ENCODE measurements at places on chromosomes 4 and X.

DNA sequence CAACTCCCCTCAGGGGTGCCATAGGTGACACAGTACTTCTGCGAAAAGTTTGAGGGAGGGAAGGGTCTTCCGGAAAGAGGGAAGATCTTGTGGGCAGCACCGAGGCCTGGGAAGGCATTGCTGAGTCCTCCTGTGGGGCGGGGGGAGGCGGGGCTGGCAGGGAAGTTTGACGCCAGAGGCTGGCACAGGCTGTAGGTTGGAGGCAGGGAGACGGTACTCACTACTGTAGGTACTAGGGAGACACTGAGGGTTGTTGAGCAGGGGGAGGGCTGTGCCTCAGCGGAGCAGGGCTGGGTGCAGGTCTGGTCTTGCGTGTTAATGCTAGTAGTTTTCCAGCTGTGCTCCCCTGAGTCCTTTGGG lies 23.3 kb upstream of the PSAPL1 start:
- no peak for DNase-seq

- DNase-seq, result no peak
These were observed 84.2 kb downstream of the NPNT start for GRCh38 chr4:105979506-105979905.

DNA sequence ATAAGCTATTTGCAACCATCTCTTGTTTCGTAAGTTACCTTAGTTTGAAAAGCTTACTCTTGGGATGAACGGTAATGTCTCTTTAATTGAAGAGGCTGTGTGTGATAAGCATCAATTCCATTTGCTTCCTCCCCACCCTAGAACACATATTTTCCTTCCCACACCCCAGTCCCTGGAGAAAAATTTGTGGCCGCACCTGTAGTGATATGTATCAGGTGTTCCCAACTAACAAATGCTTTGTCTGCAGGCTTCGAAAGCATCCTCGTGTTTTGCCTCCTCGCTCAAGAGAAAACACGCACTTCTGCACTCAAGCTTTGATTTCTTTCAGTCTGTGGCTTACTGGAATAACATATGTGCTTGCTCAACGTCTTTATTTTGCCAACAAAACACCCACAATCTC lies 143.8 kb upstream of the OTUD4 start:
- DNase-seq, result no peak

GRCh38 chr4:34733185-34733941 lies 1511.0 kb downstream of the ARAP2 start:
- DNase-seq, result no peak

- DNase-seq, result no peak
These were observed 101.1 kb downstream of the ATP8A1 start for GRCh38 chr4:42555828-42556227.

- no peak for DNase-seq
These were observed 87.2 kb downstream of the HPRT1 start for GRCh38 chrX:134547047-134547679.

- no peak for DNase-seq
These were observed 43.1 kb upstream of the FGF2 start for GRCh38 chr4:122783301-122784215.

DNA sequence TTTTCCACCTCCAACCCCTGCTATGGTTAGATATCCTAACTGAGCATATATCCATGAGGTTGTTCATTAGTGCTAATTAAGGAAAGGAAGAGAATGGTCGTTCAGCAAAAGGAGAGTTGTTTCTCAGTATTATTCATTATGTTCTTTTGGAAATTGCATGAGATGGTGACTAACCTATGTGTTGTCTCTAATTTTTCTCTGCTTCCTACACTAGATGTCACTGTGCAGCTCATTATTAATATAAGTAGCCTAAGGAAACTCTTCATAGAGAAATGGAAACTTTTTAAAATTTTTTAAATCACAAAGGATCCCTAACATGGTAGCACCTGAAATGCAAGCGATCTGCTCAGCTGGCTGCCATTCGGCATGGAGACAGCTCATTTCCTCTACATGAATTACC lies 67.7 kb upstream of the FAM9A start:
- no peak for DNase-seq

DNA sequence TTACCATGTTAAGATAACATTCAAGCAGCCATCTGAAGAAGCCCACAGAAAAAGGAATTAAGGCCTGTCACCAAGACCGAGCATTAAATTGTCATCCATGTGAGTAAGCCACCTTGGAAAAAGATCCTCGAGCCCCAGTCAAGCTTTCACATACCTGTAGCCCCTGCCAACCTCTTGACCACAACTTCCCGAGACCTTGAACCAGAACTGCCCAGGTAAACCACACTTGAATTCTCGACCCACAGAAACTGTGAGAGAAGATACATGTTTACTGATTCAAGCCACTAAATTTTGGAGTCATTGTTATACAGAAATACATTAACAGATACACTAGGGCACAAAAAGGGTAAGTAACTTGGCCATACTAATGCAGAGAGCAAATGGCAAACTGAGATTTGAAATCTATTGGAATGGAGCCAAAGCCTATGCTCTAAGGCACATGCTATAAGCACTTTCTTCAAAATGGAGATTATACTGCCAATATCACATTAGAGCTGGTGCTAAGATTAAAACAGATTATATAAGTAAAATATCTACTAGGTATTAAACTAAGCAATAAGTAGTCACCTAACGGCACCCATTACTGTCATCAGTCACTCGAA lies 49.5 kb downstream of the FAM13A start:
- no peak for DNase-seq

DNA sequence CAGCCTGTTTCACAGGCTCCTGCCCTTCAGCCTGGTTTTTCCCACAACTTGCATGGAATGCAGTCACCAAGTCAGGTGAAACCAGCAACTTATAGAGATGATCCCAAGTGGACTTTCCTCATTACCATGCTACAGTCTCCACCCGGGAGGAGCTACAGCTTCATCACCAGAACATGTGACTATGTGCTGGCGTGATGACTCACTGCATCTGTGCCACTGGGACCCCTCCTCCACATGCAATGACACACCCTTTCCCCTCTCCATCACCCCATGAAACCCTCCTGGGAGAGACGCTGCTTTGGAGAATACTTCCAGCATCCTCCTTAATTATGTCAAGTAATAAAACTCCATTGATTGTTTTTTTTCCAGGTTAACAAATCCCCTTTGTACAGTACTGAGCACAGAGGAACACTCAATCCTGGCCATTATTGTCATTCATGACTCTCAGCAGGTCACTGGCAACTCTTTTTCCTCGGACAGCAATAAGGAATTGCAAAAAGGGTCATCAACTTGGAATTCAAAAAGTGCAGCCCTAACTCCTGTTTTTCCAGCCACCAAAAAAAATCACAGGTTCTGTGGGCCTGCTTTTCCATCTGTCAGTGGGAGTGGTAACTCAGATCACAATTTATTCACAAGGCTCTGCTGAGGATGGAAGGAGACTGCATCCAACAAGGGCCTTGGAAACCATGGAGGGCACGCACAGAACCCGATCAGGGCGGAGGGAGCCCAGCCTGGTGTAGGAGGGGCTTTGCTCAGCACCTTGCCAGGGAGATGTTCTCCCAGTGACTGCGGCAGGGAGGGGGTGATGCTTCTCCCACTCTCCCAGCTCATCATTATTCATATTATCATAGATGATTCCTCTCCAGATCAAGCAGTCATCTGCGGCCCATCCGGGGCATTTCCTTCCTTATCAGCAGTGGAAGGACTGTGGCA lies 17.4 kb downstream of the QDPR start:
- DNase-seq, result no peak

GRCh38 chr4:48985976-48986653 lies at the start of gene CWH43:
Gene CWH43 (plus strand): TSS chr4:48986275. CDS start chr4:48986430, 155 bp downstream.
- no peak for DNase-seq

DNA sequence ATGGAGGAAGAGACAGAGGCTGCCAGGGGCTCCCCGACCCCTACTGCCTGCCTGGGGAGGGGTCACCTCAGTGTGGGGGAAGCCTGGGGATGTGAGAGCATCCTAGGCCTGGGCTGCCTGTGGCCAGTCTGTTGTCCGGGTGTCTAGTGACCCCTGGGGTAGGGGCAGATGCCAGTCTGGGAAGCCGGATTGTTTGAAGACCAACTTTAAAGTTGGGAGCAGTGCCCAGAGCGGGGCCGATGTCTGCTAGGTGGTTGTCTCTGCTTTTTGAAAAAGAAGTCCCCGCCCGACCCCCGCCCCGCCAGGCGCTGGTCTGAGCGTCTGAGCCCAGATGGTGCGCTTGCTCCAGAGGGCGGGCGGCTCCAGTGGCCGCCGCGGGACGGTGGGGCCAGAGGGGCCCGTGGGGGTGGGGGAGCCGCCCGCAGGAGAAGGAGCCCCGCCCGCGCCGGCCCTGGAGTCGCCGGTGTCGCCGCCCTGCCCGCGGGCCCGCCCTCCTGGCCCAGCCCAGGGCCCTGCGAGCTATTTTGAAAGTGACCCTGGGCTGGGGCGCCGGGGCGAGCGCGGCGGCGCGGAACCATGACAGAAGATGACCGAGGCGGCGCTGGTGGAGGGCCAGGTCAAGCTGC lies at the start of gene DOK7:
TSS of gene DOK7 (plus strand) at position 517 of the 626 bp plus-strand sequence. CDS start at position 587, 70 bp downstream.
- DNase-seq, result no peak

DNA sequence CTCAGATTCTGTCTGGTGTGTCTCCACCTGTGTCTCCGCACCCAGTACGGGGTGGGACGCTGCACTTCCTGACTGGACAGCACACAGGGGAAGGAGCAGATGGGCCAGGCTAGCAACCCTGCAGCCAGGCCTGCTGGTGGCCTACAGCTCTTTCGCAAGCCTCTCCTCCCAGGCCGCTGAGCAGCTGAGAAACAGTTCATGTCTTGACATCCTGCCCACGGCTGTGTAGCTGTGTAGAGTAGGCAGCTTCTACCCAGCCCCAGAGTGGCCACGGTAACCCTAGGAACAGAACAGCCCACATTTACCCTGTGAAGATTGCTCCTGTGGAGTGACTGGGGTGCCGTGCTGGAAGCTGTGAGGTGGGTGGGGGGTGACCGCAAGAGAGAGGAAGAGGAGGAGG lies 38.9 kb downstream of the CCNQ start:
- no peak for DNase-seq

DNA sequence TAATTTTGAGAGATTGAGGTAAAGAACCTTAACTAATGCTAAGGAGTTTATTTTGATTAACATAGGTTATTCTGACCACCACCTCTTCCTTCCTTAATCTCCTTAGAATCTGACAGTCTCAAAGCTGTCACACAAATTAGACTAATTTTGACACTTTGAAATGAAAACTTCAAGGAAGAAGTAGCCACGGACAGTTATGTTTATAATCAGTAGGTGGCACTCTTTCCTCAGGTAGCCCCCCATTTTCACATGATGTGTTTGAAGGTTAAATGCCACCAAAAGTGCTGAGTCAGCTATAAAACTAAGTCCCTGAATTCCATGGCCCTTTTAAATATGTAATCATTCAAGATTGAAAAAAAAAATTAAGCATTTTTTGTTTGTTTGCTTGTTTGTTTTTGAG lies 22.4 kb downstream of the TMEM33 start:
- no peak for DNase-seq

GRCh38 chrX:38850807-38851544 lies 49.7 kb downstream of the MID1IP1 start:
- no peak for DNase-seq

DNA sequence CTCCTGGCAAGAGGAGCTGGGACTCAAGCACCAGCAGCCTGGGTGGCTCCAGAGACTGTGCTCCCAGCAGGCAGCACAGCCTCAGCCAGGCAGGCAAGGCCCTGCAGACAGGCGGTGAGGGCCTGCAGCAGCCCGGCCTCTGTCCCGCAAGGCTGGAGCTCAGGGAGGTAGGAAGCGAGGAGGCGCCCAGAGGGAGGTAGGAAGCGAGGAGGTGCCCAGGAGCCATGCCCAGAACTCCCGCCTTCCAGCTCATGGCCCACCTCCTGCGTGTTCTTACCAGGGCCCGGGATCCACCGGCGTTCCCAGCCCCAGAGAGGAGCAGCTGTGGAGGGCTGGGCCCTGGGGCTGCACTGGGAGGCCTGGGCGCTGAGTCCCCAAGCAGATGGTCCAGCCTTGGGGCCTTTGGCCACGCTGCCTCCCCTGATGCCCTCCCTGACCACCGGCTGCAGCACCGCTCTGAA lies 133.1 kb downstream of the HMX1 start:
- no peak for DNase-seq

DNA sequence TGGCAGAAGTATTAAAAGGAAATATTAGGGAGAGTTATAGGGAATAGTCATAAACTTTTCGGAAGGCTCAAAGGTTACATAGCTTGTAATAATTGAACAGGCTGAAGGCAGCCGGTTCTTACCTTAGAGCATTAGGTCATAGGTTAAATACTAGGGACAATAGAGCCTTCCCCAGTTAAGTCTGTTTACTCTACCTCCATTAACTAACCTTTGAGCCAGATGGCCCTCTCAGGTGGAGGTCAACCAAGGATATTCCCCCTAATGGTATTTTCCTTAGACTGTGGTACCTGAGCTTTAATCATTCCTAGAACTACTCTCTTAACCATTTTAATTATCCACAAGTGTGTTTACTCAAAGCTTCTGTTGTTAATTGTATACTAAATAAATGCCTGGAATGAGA lies 920.9 kb upstream of the PABPC4L start:
- no peak for DNase-seq

GRCh38 chr4:89535251-89535650 lies 227.7 kb upstream of the GPRIN3 start:
- DNase-seq, result no peak

- DNase-seq, result no peak
These were observed 16.0 kb upstream of the PAPSS1 start for GRCh38 chr4:107736037-107736436.
